Dermis lymphatic vessel endothelial cell (primary cell): ENCODE measurements at places on chromosomes 6 and 20. TPM values are rescaled to one million over a fixed set of nuclear protein-coding genes. Genes with fewer than 3 reads are reported as not detected.

ZBTB12 gene
- 2.4 and 2.8 TPM in 2 replicates for total RNA-seq

CPXM1 gene
- 0.33 and 1.2 TPM in 2 replicates for total RNA-seq

PTK6 gene
- under 0.01 TPM in 1 of 2 replicates, not detected in the other for total RNA-seq

SSTR4 gene
- not detected in 2 replicates for total RNA-seq

TRAPPC3L gene
- total RNA-seq = 0.11 and 0.34 TPM in 2 replicates

PHACTR1 gene
- total RNA-seq = 0.54 and 0.77 TPM in 2 replicates

VSTM2L gene
- not detected in 2 replicates for total RNA-seq

BHLHE23 gene
- not detected in 2 replicates for total RNA-seq

IFNGR1 gene
- total RNA-seq = 95.1 and 109 TPM in 2 replicates

EYA4 gene
- total RNA-seq = 0.09 TPM in 1 of 2 replicates, not detected in the other

SCUBE3 gene
- 1.0 and 1.4 TPM in 2 replicates for total RNA-seq

TIAM2 gene
- 11.5 and 15.2 TPM in 2 replicates for total RNA-seq
